ENCODE measurements at places on chromosomes 4 and X.
A peak's percentile ranks its signal among the peaks of the same experiment; 100 is the strongest.

DNA sequence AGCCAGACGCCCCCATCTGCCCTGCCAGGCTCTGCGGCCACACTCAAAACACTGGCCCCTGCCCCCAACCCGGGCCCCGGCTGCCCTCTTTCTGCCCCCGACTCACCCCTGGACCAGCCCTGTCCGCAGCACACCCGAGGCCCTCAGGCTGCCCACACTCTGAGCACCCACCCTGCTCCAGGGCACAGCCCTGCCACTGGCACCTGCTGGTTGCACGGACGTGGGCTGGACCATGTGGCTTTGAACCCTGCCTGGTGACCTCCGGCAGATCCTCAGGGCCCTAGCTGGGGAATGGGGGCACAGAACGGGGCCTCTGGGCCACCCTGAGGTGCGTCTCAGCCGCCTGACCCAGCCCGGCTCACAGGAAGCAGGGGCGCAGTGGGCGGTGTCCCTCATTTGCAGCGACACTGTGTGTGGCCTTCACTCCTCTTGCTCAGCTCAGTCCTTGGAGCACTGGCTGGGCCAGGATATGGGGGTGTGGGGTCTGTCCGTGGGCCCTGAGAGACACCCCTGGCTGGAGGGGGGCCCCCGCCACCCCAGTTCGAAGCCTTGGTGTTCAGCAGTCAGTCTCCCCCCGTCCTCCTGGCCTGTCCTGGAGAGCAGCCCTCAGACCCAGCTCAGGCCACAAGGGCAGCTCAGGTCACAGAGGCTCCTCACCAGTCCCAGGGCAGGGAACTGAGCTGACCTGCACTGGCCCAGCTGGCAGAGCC lies 73.2 kb downstream of the FAM53A start:
- no peak for DNase-seq

DNA sequence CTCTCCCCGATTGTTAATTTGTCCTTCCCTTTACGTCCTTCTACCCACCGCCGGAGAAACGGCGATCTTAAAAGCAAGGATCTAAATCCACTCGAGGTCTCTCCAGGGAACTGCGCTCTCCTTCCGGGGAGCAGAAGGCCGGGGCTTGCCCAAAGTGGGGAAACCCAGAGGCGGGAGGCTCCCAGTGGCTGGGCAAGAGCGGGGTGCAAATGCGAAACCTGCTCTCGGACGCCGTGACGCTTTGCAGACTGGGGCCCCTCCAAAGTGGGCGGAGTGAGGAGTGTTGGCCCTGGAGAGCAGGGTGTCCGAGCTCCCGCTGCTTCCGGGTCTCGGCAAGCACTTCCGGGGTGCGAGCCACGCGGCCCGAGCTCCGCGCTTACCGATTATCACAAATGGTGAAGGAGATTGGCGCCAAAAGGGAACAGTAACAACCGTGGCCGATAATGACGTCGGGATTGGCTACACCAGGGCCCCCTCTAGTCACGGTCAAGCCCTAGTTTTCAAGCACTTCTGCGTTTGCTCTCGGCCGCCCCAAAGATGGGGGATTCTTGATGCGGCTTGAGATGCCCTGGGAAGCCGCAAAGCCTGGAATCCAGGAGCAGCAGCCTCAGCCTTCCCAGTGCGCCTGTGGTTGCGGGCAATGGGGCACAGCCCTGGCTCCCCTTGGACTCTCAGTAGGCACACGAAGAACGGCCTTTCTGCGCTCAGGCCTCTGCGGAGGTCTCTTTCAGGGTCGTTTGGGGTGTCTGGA lies 29.0 kb downstream of the HAND2 start:
- no peak for DNase-seq

DNA sequence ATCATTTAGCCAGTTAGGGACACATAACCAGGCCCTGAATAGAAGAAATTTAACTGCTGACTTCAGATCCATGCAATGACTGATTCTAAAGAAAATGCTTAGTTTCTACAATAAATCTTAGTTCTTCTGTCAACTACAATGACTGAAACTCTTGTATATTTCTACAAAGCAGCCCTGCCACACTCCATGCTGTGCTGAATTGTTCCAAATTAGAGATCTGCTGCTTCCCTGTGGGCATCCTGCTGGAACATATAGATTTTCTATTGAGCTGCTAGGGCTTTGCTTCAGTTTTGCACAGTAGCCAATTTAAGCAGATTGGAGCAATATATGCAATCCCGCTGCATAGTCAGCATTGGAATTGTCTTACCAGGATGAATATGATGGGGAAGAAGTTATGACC lies 312.8 kb upstream of the SMIM31 start:
- DNase-seq: no peak

GRCh38 chr4:67603310-67604028 lies 44.9 kb downstream of the STAP1 start:
- DNase-seq: no peak

GRCh38 chr4:6123976-6124375 lies 76.4 kb downstream of the JAKMIP1 start:
- no peak for DNase-seq

GRCh38 chr4:150479657-150480056 lies 102.3 kb upstream of the MAB21L2 start:
- peak; percentile 32 for DNase-seq

DNA sequence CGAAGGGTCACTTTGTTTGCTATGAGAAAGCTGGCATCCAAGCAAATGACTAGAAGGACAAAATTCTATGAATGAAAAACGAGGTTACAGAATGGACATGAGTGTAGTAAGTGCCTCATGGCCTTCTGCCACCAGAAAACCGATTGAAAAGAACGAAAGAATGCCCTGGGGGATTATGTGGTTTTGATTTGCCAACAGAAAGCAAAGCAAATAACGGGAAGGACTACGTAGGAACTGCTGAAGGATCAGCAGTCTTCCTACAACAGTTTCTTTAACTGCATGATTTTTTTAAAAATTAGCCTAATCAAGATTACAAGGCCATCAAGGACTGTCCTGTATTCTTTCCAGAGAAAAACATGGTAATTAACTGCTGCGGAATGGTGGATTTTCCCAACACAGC lies 50.6 kb downstream of the NRK start:
- DNase-seq: no peak

DNA sequence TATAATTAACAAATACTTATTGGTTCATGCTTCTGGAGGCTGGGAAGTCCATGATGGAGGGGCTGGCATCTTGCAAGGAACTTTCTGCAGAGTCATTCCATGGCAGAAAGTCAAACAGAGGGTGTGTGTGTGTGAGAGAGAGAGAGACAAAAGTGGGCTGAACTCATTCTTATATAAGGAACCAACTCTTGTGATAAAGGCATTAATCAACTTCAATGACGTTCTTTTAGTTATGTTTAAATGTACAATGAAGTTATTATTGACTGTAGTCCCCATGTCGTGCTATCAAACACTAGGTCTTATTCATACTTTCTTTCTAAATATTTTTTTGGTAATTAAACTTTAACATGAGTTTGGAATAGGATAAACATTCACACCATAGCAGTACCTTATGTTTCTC lies 1408.8 kb downstream of the STIM2 start:
- DNase-seq: no peak

- DNase-seq: no peak
Observed at GRCh38 chrX:119401569-119401968, 2.4 kb downstream of the SLC25A43 start.

GRCh38 chr4:13541720-13542576 lies 2.4 kb downstream of the NKX3-2 start:
- DNase-seq: no peak

DNA sequence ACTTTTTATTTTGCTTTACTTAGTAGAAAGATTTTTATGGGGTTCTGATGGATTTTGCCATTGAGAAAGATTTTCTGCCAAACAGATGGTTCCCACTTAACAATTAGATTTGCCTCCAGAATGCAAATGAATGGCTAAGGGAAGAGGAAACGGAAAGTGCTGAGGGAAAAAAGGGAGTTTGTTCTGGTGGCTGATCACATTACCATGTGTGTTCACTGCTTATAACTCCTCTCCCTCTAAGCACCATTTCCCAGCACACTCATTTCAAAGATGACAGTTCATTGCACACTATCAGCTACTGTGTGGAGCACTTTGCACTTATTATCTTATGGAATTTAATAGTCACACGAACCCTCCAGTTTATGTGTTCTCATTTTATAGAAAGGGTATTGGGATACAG lies 68.0 kb upstream of the GRID2 start:
- no peak for DNase-seq

GRCh38 chr4:123602007-123602406 lies 205.4 kb downstream of the SPRY1 start:
- DNase-seq: no peak

- no peak for DNase-seq
Observed at GRCh38 chr4:140995058-140995457, 138.2 kb downstream of the RNF150 start.

DNA sequence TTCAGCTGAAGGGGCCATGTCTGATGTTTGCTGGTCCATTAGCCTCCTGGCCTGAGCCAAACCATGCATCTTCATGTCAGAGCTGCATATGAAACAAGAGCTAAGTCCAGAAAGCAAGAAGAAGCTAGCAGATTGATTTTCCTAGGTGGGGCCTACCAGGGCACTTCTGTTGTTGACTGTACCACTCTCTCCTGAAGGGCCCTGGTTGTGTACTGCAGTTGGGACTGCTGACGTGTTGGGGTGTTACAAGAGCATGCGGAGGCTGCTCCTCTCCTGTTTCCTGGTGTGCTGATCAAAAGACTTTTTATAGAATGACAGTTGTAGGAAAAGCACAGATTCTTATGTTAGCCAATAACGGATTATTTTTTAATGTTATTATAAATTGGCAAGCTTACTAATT lies 145.1 kb downstream of the TBL1X start:
- no peak for DNase-seq

DNA sequence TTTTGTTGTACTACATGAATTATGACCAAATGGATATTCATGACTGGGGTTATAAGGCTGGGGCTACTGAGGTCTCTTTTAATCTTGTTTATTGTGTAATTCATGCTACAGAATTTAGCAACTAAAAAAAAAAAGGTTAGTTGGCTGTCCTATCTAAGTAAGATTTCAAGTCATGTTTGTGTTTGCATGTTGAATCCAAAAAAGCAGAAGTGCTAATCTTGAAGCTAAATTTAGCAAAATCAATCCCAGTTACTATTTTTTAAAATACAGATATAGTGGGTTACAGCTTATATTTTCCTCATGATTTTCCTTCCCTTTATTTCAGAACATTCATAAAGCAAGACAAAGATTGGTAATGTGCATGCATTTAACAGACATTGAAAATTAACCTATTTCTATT lies 19.4 kb downstream of the MTMR1 start:
- DNase-seq: no peak

DNA sequence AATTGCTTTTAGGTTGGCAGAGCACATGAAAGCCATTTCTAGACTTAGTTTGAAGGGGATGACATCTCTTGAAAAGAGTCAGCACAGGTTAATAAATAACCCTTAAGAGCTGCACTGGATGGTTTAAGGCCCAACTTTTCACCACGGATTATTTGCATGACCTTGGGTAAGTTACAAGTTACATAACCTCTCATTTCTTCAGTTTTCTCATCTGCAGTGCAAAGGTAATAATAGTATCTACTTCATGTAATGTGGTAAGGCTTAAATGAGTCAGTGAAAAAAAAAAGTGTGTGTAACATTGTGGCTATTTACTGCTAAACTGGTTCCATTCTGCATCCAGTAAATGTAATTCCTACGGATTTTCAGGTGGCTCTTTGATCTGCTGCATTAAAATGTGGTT lies 715.8 kb downstream of the CCSER1 start:
- DNase-seq: no peak

GRCh38 chr4:184265546-184266351 lies 48.1 kb upstream of the ENPP6 start:
- no peak for DNase-seq

All from femur (tissue), 1 donor.